Neural crest cell (in vitro differentiated cells): ENCODE measurements at places on chromosomes 7 and 10.
A peak's percentile ranks its signal among the peaks of the same experiment; 100 is the strongest.

GRCh38 chr10:79092292-79092896, 23.6 kb downstream of the ZMIZ1 start:
- DNase-seq, result no peak

DNA sequence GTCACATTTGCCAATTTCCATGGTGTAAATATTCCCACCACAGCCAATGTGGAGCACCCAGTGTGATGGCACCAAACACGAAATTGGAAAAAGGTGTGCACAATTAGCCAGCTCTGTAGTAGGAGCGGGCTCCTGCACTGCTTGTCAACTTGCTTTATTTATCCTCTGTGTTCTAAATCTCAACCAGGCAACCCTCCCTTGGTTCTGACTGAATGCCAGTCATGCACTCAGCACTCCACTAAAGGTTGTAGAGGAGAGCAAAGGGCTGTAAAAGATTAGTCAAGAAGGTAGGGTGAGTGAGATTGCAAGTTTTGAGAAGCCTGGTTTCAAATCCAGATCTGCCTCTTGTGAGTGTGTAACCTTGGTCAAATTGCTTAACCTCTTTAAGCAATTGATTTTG, 71.5 kb upstream of the EGR2 start:
- DNase-seq, result no peak

DNA sequence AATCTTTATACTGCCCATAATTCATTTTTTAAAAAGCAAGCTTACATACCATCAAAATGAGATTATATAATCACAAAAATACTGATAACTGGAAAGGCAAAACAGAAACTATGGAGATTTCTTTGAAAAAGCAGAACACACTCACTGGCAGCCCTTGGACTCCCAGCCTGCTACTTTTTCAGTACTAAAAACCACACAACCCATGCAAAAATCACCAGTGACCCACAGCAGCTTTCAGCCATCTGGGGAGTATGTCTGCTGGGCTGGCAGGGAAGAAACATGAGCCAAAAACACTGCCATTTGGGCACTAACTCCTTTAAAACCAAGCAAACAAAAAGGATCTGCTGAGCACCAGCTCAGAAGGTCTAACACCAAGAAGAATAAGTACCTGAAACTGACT, 80.0 kb upstream of the DDC start:
- DNase-seq, result no peak

DNA sequence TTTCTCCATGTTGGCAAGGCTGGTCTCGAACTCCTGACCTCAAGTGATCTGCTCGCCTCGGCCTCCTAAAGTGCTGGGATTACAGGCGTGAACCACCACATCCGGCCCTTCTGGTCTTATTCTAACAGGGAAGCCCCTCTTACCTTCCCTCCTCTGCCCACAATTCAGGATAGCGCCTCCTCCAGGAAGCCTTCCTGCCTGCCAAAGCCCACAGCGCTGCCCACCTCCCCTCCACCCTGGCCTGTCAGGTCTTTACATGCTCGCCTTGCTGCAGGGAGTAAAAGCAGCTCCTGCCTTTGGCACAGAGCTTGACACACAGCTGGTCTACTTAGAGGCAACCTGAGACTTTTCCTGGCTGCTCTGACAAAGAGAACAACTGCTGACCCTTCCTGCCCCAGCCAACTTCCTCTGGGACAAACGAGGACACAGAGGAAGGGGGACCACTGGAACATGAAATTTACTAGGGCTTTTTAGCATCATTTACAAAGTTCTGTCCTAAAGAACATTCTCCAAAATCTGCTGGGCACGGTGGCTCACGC, 13.2 kb downstream of the MLXIPL start:
- DNase-seq, result no peak

DNA sequence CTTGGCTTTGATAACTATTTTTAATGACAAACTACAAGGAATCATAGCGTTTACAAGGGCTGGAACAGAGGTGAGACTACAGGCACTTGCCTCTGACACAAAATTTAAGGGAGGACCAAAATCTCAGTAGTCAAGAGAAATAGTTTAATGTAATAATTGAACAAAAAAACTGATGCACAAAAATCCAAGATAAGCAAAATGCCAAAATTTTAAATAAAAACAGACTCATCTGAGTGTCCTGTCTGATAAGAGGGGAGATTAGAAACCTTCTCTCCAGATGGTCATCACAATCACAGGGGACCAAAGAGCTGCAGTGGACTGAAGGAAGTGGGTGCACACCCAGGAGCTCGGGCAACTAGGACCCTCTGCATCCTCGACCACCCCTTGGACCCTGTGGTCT, 70.5 kb downstream of the PARD3 start:
- DNase-seq, result no peak

GRCh38 chr10:1372212-1372611, 316.0 kb downstream of the WDR37 start:
- DNase-seq, result no peak

GRCh38 chr10:112962343-112962742, 12.3 kb downstream of the TCF7L2 start:
- no peak for DNase-seq

DNA sequence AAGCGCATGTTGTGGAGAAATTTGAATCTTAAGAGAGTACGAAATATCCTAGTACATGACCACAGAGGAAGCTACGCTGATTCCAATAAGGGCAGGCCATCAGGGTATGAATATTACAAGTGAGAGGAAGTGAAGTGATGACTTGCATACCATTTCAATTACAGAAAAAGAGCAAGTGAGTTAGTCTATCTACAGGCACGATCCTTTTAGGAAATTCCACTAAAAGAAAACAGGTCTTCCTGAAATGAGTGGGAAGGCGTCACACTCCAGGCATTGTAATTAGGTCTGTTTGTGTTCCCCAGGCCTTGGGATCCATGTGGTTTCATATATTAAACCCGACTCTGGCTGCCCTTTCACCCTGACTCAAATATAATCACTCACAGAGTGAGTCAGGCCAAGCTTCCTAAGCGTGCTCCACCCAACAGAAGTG, 152.5 kb downstream of the SEMA3A start:
- no peak for DNase-seq

- no peak for DNase-seq
These were observed at the start of gene OLAH for GRCh38 chr10:15043674-15044073. Gene OLAH, plus strand, starts transcription at chr10:15043943. Its CDS starts 3,346 bp downstream, at chr10:15047289.

- no peak for DNase-seq
These were observed 17.5 kb downstream of the STEAP1B start for GRCh38 chr7:22482503-22482902.

GRCh38 chr10:14953424-14954000, 384 bp downstream of the DCLRE1C start:
- DNase-seq, result no peak

- DNase-seq, result no peak
These were observed 102.1 kb upstream of the PDGFA start for GRCh38 chr7:621572-622285.

- no peak for DNase-seq
These were observed 35.1 kb downstream of the AGR3 start for GRCh38 chr7:16846601-16847165.

DNA sequence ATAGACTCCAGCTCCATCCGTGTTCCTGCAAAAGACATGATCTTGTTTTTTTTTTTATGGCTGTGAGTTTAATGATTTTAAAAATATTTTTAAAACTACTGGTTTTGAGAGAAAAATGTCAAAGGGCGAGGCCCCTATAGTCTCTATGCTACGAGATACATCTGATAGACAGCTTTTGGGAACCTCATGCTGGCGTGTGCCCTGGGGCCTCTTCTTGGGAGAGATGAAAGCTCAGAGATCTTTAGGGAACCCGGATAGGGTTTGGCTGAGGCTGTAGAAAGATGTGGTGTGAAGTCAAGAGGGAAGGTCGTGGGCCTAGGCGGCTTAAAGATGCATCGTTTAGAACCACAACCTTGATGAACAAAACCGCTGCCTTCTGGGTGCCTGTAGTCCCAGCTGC, 70.2 kb downstream of the PDIA4 start:
- no peak for DNase-seq

DNA sequence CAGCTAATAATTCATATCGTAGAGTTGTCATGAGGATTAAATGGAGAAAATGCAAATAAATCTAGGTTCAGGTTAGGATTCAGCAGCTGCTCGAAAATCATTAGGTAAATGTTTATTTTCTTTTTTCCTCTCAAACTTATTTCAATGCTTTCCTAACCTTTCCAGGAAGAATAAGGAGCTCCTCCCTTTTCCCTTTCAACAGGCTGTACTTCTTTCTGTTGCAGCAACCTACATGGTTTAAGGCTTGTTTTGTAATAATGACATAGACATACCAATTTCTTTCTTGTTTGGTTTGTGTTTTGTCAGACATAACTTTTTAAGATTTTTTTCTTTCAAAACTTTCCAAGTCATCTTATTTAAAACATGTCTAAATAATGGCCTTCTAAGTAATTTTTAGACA, 18.2 kb downstream of the GPR141 start:
- DNase-seq, result no peak

- DNase-seq, result no peak
These were observed 208.2 kb downstream of the PARD3 start for GRCh38 chr10:34606890-34607289.

DNA sequence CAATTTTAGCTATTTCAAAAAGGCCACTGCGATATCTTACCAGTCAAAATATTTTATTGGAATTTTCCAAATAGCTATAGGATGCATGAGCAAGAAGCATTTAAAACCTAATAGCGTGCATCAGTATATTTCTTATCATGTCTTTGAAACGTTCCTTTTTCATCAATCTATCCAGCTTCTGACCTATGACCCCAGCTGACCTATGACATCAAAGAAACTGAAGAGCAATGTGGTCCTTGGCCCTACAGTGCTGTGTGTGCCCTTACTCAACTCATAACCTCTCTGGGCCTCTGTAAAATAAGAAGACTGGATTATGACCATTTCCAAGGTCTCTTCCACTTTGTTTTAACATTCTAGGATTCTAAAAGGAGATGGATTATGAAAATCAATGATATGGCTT, 118.2 kb downstream of the ZNF22 start:
- DNase-seq, result no peak

DNA sequence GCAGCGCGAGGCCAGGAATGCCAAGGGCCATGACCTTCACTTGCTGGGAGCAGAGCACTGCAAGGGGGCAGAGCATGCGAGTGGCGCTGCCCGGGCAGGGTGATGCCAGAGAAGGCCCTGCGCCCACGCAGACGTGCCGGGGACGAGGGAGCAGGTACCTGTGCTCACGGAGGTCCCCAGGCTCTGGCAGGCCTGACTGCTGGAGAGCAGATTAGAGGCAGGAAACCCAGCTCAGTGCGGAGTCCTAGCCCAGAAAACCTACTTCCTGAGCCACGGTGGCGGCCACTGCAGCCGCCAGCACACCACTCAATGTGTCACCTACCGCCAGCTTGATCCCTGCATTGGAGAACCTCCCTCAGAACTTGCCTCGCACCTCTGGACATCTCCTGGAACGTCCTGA, 148.4 kb downstream of the MAD1L1 start:
- no peak for DNase-seq

GRCh38 chr10:93115661-93116383, 42.1 kb downstream of the CYP26A1 start:
- peak; percentile 62 for DNase-seq

- DNase-seq, result no peak
These were observed 36.9 kb upstream of the KMT2E start for GRCh38 chr7:104976966-104977636.

DNA sequence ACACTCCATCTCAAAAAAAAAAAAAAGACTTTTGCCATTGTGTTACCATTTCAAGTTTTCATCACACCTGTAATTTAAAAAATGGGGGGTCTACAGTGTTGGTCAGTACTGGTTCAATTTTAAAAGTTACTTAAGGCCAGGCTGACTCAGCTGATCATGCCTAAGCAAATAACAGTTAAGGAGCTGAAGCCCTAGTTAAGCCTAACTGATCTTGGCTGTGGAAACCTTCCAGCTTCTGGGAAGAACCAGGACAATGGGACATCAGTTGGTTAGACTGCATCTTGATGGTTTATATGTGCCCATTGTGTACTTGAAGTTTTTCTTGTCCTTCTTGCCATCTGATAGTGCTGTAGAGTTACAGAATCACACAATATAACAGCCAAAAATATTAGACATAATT, 26.7 kb downstream of the VCL start:
- no peak for DNase-seq

- no peak for DNase-seq
These were observed 43.2 kb downstream of the C7orf33 start for GRCh38 chr7:148633761-148634160.

DNA sequence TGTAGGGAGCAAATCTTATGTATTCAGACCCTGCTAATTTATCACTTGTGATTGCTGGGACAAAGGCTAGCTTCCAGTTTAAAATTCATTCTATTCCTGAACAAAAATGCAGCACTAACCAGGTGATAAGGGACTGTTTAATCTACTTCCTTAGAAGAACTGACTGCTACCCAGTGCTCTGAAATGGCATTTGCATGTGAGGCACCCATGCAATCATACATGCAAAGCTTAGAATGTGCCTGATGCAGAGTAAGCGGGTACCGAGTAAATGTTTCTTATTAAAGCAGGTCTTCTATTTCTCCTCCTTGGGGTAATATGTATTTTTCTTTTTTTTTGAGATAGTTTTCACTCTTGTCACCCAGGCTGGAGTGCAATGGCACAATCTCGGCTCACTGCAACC, 54.5 kb downstream of the NEURL1 start:
- DNase-seq, result no peak

- DNase-seq, result no peak
These were observed 20.5 kb downstream of the SMNDC1 start for GRCh38 chr10:110284262-110284661.

- DNase-seq, result no peak
These were observed 69.0 kb downstream of the TCF7L2 start for GRCh38 chr10:113019096-113019495.

DNA sequence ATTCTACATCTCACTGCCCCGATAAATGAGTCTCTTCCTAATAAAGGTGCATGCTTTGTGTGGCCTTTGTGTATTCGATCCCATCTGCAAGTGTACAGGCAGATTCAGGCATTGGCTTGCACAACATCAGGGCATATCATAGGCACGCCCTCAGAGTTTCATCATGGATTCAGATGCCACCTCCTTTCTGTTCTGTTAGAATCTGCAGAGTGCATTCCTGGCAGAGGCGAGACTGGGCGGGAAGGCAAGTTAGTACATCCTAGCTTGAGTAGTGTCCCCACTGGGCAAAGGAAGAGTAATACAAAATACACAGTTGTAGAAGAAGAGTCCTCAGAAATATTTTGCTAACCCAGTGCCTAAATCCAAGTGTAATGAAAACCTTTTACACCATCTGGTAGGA, 346.5 kb upstream of the GALNT17 start:
- DNase-seq, result no peak

- no peak for DNase-seq
These were observed 35.3 kb upstream of the ZNF92 start for GRCh38 chr7:65338346-65338745.

DNA sequence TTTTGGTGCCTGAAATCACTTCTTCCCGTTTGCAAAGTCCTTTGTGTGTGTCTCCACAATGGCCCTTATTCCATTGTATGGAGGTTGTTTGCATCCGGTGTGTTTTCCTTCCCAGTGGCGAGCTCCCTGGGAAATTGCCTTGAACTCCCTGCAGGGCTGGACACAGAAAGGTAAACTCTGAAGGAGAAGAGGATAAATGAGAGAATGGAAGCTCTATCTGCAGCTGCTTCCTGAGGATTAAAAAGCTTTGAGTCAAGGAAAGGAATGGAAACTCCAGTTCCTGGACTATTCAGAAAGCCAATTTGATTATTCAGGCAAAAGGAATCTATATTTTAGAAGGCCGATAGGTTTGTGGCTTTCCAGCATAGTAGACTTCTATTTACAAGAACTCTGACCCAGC, 4.4 kb upstream of the GRK5 start:
- no peak for DNase-seq

- DNase-seq, result no peak
These were observed 569.4 kb downstream of the HTR7 start for GRCh38 chr10:90288391-90288933.
